ENCODE measurements at places on chromosomes 7 and 10.

- no peak for DNase-seq
Observed at GRCh38 chr10:7130191-7130911, 280.5 kb downstream of the SFMBT2 start.

GRCh38 chr10:24114556-24114955 is 94.4 kb upstream of the KIAA1217 start:
- DNase-seq = no peak

DNA sequence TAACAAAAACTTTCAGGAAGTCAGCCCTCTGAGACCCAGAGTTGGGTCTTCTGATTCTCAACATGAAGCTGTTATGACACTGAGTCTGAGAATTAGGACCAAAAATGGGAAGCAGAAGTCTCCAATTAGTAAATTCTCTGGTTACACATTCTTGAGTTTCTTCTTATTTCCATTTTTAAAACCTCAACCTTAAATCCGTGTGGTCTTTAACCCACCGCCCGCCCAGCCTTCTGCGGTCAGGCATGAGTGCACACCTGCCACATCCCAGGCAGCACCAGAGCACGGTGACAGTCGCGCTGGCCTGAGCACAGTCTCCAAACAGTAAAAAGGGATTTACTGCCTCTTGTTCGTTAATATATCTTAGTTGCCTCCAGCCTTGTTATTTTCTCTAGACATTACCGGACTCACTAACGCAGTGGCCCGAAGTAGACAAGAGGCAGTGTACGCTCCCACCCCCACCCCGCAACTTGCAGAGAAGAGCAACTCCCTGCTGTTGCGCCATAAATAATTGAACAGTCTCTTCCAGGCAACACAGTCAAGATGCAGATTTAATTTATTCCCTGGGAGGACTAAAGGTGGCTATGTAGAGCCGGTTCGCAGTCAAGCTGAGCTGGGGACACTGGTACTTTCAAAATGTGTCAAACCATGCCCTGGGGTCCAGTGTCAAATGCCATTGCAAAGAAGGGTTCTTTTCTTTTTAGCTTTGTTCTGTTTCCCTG is 147.0 kb upstream of the CELF2 start:
- DNase-seq = no peak

GRCh38 chr7:140810830-140811556 is 113.7 kb downstream of the BRAF start:
- DNase-seq = peak; percentile 90

GRCh38 chr10:101018600-101019439 is 12.1 kb downstream of the PDZD7 start:
- peak; percentile 83 for DNase-seq

GRCh38 chr7:23514755-23515154 is 17.0 kb downstream of the TRA2A start:
- no peak for DNase-seq

DNA sequence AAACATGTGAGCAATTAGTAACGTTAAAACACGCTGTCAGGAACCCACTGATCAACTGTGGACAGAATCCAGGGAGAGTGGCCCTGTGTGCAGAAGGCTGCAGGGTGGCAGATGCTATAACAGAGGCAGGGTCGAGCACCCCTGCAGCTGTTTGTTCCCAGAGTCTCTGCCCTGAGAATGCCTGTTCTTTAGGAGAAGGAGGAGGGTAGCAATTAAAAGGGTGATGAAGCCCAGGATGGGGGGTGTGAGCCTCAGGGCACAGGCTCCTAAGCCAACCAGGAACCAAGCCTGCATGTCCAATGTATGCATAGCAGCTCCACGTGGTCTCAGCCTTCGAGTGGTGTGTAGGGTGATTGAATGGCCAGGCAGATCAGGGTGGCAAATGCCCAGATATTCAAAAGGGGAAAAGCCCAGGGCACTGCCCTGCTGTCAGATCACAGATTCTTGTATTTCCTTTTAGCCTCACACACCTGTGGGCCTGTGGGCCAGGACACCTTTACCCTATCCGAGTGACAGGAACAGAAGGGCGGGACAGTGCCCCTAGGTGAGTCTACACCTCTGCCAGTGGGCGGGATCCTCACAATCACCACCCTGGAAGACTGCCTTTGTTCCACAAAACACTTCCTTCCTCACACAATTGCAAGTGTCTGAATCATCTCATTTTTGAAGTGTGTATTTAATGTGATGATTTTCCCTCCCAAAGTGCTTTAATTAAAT is 7.3 kb downstream of the WDFY4 start:
- no peak for DNase-seq

DNA sequence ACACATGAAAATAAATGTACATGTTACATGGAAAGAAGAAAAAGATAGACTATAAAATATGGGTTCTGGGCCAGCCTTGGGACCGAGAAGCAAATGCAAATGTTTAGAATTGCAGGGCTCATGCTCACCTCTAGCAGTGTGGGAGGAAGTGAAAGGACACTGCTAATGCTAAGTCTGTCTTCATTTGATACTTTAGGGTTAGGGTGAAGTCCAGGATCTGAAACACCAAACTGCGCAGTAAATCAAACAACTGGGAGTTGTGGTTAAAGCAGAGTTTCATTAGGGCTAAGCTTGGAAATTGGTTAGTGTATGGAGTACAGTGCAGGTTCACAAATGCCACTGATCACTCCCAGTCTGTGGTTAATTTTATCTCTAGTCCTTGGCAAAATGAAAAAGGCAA is 73.2 kb upstream of the PDK4 start:
- DNase-seq = no peak

DNA sequence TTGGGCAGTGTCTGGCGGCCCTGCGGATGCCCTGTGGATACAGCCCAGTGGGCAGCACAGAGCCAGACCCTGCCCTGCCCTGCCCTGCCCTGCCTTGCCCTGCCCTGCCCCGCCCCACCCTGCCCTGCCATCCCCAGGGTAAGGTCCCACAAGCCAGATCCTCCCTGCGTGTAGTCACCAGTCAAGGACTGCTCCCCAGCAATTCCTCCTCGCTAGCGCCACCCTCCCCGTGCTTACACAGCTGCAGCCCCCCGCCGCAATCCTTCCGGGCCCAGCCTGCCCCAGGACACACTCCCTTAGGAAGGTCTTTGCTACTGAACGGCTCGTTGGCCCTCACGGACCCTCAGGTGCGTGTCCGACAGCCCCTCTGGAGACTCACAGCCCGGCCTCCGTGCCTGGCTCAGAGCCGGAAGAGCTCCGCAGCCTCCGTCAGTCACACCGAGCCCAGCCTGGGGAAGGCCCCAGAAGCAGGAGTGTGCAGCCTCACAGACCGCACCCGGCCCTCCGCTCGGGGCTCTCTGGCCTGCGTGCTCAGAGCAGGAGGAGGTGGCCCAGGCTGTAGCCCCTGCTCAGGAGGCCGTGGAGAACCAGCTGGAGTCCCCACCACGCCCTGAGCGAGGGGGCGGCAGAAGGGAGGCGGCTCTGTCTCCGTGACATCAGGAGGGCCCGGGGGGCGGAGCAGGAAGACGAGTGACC is 68.3 kb downstream of the PWWP2B start:
- no peak for DNase-seq

GRCh38 chr10:128058750-128059134 is 67.5 kb downstream of the MKI67 start:
- no peak for DNase-seq

DNA sequence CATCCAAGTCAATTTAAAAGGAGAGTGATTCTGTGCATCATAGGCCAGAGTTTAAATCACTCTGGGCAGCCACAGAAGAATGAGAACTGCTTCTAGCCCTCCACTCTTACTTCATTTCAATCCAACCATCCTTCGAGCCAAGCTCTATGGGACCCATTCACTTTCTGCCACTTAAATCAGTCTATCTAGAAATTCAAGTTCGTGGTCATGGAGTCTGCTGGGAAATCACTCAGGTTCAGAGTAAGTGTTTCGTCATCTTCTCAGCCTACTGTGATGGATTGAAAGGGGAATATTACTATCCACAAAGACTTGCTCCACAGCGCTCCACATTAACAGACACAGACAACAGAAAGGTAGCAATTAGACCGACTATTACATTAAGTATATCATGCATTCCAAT is 4.6 kb downstream of the DCLRE1C start:
- DNase-seq = no peak

GRCh38 chr10:124939290-124939689 is 2.6 kb upstream of the ZRANB1 start:
- no peak for DNase-seq

GRCh38 chr10:117424883-117425649 is 49.8 kb upstream of the PDZD8 start:
- DNase-seq = no peak

DNA sequence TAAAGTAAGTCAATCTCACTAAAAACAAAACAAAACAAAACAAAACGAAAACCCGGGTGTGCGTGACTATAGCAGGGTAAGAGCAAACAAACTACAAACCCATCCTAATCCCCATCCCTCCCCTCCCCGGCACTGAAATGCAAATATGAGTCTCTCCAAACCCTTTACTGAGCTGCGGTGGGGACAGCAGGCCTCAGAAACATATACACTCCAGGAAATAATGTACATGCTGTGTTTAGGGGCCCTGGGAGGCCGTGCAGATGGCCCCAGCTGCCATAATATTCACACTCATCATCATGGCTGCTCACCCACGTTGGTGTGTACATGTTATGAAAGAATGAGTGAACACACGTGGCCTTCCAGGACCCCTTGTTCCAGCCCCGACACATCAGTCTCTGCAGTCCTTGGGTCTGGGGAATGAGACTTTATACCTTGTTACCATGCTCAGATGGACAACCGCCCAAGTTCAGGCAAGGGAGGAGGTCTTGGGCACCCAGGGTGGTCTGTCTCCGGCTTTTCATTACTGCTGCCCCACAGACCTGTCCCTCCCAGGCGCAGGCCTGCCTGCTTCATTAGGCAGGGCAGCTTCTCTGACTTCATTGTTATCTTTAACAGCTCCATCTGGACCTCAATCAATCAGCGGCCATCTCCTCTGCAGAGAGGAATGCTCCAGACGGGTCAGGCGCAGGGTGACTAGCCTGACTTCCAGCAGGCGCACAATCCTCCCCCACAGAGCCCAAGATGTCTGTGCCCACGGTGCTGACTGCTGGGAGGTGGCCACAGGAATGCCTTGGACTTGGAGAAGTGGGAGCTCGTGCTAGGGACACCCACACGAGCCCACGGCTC is 20.6 kb downstream of the HSPA12A start:
- DNase-seq = no peak

- DNase-seq = no peak
Observed at GRCh38 chr10:56258378-56258777, 102.7 kb downstream of the ZWINT start.

DNA sequence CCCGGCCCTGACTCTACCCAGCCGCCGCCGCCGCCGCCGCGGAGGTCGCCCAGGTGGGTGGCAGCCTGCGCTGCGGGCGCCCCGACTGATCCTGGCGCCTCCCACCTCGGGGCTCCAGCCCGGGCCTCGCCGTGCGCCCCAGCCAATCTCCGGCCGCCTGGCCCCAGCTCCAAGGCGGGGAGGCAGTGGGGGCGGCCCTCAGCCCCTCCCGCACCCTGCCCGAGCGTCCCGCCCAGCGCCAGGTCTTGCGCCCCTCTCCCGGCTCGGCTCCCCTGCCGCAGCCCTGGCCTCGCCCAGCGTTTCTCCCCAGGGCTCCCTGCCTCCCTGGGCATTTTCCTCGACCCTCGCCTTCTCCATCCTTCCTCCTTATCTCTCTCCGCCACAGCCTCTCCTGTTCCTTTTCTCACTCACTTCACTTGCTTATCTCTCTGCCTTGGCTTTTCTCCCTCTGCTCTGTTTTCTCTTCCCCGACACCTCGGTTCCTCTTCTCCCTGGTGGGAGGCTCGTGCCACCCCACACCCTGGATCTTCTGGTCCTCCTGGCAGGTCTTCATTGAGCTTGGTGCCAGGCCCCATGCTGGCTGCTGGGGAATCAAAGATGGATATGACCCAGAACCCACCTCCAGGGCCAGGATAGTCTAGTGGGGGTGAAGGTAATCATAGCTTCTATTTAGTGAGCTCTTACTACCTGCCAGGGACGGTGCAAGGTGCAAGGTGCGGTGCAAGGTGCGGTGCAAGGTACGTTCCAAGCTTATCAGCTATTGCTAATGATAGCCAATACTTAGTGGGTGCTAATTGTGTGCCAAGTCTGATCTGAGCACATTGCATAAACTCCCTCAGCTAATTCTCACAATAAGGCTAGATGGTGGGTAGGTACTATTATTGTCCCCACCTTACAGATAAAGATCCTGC is at the start of gene SFRP5:
Gene SFRP5, minus strand, starts transcription at position 87 of the 911 bp plus-strand sequence. CDS start 166 bp downstream, outside the sequence.
- DNase-seq = no peak

GRCh38 chr10:121556455-121556854 is 41.8 kb downstream of the FGFR2 start:
- DNase-seq = no peak

DNA sequence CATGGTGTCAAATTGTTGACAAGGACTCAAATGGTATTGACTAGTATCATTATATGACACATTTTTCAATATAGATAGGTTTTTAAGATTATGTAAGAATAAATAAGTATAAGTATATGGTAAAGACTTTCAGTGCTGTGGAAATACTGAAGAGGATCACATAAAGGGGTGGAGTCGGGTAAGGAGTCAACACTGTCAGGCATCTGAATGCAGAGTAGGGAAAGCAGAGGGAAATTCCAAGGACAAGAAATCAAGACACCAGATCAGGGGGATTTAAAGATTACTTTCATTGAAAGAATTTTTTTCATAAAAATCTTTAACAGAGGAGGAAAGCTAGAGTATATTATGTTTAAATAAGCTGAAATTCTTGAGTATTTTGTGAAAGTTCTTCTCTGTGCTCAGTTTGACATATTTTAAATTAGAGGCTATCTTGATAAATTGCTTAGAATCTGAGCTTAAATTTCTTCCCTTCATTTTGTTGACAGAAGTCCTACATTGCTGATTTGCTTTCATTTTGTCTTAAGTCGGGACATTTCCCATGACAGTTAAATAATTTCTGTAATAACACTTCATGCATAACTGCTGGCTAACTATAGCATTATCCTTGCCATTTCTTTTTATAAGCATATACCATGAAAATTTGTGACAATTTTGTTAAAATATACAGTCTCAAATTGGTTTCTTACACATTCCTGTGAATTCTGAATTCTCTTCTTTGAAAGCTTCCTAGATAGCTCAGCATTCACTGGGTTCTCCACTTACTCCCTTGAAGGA is 244.3 kb downstream of the PRKG1 start:
- no peak for DNase-seq

- DNase-seq = no peak
Observed at GRCh38 chr7:8254215-8254614, 7.8 kb downstream of the ICA1 start.

GRCh38 chr10:33631991-33632390 is 297.5 kb upstream of the NRP1 start:
- no peak for DNase-seq

DNA sequence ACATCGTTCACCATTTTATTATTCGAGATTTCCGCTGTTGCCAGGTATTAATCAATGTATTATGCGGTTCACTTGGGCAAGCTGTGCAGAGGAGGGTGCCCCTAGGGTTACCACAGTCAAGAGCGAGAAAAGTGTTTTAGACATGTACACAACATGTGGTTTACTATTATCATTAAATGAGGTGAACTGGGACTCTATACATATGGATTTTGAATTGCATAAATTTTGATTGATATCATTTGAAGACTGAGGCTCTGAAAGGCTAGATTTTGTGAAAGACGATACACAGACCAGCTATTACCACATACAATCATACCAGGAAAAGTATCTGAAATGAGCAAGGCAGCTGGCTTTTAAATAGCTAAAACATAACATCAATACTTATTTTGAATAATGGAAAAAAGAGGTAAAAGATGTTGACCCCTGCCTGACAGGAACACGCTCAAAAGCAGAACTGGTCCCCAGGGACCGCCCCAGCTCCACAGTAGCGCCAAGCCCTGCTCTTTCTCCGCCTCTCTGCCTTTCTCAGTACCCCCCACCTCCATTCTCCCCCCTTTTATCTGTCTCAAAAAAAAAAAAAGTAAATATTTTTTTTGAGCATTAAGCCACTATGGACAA is 413.4 kb upstream of the MKI67 start:
- no peak for DNase-seq

GRCh38 chr10:72561745-72562166 is 64.1 kb downstream of the MICU1 start:
- DNase-seq = no peak

All from SK-MEL-5 (cell line).